ENCODE measurements at places on chromosomes 2 and 18.
A peak's percentile ranks its signal among the peaks of the same experiment; 100 is the strongest.

DNA sequence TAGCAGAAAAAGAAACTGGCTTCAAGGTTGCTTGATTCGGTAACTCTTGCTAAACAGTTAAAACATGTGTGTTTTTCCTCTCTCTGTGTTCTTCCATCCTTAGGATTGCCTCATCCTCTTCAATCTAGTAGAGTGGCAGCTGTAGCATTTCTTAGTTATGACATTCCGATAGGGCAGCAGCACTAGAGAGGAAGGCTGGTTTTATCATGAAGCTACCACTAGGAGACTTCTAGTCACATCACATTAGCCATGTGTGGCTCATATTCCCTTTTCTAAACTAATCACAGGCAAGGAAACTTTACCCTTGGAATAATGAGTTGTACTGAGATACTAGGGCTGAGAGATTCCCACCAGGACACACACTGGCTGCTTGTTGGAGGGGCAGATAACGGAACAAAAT, 187.6 kb downstream of the DOK6 start:
- no peak for DNase-seq

- DNase-seq: no peak
These were observed 1.2 kb downstream of the ONECUT2 start for GRCh38 chr18:57436191-57436964.

GRCh38 chr18:51110073-51110797, 80.2 kb downstream of the SMAD4 start:
- peak; percentile 69 for DNase-seq

- no peak for DNase-seq
These were observed 456.1 kb downstream of the LPIN1 start for GRCh38 chr2:12202313-12203075.

DNA sequence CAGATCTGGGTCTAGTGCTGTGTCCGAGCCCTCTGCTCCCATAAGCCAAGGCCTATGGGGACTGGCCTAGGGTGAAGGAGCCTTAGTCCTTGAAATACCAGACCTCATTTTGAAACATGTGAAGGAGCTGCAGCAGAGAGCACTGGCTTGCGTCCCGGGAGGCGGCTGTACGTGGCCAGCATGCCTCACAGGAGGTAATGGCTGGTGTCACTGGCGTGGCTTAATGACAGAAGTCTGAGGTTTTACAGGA, 72.7 kb upstream of the OTOS start:
- DNase-seq: no peak

- DNase-seq: no peak
These were observed 29.2 kb downstream of the CDH2 start for GRCh38 chr18:28147674-28148171.

- no peak for DNase-seq
These were observed 1.6 kb downstream of the SCN3A start for GRCh38 chr2:165202239-165202638.

DNA sequence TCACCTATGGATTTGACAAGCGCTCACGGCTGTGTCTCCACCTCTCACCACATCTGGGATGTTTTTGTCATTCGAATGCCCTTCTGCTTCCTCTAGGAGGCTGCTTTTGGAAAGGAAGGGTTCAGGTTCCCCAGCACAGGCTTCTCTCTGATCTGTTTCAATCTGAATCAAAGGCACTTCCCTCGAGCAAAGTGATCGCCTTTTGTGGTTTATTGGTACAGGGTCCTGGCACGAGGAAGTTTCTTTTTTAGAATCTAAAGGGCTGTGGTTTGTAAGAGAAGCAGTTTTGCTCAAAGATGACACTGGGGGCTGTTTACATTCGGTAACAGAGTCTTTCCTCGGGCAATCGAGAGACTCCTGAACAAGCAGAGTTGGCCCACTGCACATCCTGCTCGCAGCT, 145.0 kb downstream of the DAW1 start:
- DNase-seq: no peak

DNA sequence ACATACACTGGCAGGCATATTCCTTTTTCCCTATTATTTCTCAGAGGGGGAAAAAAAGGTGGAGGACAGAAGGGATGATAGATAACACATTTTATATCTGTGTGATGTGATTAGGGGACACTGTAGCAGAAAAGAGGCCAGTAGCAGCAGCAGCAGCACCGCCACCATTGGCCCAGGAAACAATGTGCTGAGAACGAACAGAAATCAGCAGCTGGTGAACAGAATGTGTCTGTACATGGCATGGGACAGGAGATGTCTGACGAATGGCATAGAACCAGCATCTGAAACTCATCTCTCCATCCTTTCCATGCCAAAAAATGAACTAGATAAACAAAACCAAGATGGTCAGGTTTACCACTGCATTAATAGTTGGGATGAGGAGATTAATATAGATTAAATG, 936.1 kb upstream of the ACVR2A start:
- DNase-seq: no peak

DNA sequence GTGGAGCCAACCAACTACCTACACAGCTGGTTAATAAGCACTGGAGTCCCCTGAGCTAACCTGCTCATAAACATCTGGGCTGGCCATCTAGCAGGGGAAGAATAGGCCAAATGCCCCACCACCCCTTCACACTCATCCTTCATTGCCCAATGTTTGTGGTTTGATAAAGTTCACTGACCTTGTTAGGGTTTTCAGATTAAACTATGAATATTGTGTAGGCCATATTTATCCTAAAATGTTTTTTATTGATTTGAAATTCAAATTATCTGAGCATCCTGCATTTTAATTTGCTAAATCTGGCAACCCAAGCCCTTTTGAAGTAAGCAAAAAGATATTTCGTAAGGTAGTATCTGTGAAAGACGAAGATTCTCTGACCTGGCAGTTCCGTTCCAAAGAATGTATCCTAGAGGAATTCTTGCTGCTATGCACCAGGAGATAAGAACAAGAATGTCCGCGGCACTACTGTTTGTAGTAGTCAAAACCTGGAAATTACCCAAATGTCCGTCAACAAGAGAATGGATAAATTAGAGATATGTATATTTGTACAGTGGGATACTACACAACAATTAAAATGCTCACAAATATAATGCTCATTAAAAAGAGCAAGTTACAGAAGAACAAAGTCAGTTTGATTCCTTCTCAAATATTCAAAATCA, 5.8 kb upstream of the TLK1 start:
- DNase-seq: no peak

DNA sequence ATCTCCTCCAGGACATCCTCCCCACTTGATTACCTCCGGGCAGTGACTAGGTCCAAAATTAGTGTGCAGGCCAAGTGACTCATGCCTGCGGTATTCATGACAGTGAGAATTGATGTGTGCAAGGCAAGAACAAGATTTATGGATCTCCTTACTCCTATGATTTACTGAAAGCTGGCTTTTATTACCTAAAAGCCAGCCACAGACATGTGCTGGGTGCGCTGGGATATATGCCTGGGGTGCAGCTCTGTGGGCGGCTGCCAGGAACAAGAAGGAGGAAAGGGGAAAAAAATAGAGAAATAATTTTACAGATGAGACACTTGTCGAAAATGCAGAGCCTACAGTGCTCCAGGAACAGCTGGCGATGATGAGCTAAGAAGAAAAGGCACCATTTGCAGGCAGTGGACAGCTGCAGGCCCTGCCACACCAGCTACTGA, 359.3 kb downstream of the CMPK2 start:
- no peak for DNase-seq

DNA sequence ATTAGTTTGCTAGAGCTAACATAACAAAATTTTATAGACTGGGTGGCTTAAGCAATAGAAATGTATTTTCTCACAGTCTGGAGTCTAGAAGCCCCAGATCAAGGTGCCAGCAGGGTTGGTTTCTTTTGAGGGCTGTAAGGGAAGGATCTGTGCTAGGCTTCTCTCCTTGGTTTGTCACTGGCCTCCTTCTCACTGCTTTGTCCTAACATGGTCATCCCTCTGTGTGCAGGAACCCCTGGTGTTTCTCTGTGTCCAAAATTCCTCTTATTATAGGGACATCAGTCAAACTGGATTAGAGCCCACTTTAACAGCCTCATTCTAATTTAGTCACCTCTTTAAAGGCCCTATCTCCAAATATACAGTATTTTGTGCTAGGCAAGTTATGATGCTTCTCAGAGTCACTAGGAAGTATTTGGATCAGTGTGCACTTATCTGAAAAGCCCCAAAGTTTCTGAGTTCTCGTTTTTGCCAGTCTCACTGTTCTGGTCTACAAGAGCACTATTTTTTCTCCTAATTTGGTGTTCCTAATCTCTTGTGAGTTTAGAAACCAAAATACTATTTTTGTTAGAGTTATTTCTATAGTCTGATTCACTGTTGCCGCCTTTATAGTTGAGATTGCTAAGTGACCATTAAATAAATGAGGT, 29.0 kb downstream of the ZC3H6 start:
- DNase-seq: no peak

- no peak for DNase-seq
These were observed 76.9 kb upstream of the AGAP1 start for GRCh38 chr2:235416858-235417499.

GRCh38 chr18:5413447-5413846, 117.9 kb upstream of the ZBTB14 start:
- DNase-seq: no peak

DNA sequence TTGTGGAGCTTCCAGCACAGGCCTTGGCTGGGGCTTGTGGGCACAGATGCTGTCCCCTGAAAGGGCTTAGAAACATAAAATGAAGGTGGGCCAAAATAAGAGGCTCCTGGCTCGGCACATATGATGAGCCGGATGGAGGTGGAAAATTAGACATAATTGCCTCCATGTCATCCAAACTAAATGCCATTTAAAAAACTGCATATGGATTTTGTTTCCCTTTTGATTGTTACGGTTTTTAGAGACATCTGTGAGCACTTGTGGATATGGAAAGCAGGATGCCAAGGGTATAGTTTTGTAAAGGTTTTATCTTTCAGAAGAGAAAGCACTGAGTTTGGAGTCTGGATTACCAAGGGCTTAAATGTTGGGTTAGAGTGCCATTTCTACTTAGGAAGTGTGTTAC, 498.3 kb downstream of the RIT2 start:
- no peak for DNase-seq

- no peak for DNase-seq
These were observed 39.5 kb upstream of the NPAS2 start for GRCh38 chr2:100780203-100781008.

DNA sequence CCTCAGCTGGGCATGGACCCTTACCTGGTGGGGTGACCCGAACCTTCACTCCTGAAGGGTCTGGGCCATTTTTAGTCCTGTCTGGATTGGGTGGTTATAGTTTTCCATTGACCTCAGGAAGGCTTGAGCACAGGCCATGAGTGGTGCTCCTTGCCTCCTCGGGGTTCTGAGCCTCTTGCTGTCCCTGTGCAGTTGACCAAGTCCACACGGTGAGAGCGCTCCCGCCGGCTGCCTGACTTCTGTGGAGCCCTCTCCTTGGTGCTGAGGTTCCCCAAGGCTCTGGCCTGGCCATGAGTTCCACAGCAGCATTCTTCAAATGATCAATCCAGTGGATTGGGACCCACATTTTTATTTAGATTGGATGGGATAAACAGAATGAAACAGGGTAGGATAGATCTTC, 159.5 kb downstream of the SEPTIN10 start:
- no peak for DNase-seq
